ENCODE measurements at places on chromosomes 2 and 18.

- no peak for DNase-seq
Observed at GRCh38 chr2:55902971-55903370, 20.6 kb downstream of the EFEMP1 start.

DNA sequence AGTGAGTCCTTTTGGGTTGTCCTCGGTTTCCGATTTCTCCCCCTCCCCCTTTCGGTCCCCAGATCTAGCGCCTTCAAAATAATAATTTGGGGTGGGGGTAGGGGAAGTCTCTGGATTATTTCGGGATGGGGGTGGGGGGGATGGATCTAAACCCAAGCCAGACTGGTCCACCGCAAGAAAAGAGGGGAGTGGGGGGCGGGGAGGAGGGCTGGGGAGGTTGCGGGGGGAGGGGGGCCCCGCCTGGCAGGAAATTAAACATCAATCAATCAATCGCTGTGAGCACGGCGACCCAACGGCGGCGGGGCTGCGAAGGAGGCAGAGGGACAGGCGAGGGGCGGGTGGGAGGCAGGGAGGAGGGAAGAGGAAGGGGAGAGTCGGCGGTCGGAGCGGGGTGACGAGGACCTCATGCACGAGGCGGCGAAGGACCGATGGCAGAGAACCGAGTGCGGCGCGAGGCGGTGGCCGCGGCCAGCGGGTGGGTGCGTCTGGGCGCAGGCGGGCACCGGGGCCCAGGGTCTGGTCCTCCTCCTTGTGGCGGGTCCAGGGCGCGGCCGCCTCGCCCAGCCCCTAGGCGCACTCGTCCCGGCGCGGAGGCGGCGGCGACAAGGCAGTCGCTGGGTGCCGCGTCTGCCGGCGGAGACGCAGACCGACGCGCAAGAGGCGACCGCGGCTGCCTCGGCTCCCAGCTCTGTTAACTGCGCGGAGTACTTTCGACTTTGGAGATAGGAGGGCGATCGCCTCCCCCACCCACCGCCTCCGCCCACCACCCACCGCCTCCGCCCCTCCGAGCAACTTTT lies 468 bp upstream of the SATB2 start:
- no peak for DNase-seq

GRCh38 chr2:134282629-134283400 lies 28.9 kb downstream of the MGAT5 start:
- DNase-seq = no peak

DNA sequence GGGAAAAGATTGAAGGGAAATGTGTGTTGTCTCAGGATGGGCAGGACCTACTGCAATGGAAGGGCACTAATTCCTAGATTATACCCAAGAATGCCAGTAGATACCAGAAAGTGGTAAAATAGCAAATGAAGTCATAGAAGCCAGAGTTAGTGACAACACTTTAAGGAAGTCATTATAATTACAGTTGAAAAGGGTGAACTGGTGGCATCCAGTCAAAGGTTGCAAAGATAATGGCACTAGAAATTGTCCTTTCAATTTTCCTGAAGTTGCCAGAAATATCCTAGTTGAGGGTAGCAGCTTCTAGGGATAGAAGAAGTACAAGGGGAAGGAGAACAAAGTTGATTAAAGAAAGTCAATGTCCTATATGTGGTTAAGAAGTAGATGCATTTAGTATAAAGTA lies 68.8 kb upstream of the GLS start:
- DNase-seq = no peak

GRCh38 chr2:47651296-47651695 lies 131.6 kb upstream of the MSH6 start:
- DNase-seq = no peak

- DNase-seq = no peak
Observed at GRCh38 chr2:58387701-58388100, 146.6 kb upstream of the FANCL start.

- DNase-seq = no peak
Observed at GRCh38 chr2:97691166-97691565, 21.7 kb downstream of the C2orf92 start.

DNA sequence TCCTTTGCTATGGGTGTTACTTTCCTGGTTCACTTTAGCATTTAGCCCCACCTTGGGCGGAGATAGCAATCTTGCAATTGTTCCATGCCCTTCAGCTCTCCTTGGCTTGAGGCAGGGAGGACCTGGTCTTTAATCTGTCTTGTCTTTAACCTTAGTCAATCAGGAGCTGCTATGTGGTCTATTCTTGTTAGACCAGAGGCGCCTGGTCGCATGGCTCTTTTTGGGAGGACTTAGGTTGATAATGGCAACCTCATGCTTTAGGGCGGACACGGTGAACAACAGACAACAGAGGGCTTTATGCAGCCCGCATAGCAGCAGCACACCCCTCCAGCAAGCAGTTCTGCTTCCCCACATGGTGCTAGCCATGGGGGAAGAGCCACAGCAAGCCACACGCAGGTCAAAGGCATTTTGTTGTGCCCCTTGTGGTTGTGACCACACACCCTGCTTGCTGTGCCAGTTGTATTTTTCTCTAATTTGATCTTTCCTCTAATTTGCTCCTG lies 17.7 kb upstream of the ZDBF2 start:
- no peak for DNase-seq

GRCh38 chr2:133660510-133660909 lies 92.2 kb upstream of the NCKAP5 start:
- no peak for DNase-seq

DNA sequence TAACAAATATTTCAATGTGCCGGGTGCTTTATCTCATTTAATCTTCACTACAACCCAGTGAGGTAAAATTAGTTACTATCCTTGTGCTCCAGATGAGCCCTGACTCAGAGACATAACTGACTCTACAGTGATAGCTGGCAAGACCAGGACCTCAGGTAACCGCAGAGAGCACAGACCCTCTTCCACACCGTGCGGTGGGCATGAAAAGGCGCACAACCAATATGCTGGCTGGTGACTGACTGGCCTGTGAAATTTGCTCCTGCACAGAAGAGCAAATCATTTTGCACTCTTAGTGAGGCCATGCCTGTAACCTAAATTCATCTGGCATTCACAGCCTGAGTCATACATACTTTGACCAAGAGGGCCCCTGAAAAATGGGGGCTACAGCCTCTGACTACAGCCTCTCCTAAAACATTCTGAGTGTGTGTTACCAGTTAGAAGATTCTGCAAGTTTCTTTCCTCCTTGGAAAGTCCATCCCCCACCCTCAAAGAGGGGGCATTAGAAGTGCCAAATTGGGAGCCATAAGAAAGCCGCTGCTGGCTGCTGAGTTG lies 22.4 kb upstream of the MSGN1 start:
- no peak for DNase-seq

DNA sequence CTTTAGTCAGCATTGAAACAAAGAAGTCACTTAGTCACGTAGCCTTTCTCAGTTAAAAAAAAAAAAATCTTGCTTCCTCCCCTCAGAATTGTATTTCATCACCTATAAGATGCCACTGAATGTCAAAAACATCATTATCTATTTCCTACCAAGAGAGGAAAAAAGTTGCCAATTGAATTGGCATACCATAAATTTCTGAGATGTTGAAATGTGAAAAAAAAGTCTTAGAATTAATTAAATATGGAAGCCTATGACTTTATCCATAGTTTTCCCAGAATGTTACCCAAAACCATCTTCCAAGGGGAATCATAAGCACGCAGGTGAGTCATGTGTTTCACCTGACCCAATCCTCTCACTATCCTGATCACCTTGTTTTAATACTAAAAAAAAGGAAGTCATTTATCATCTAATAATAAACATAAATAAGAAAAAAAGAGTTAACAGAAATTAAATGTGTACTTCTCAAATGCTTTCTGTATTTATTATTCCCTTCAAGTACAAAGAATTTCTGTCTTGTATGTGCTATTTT lies 205.7 kb downstream of the TCF4 start:
- DNase-seq = no peak

GRCh38 chr18:79789091-79789891 lies 8.4 kb upstream of the KCNG2 start:
- DNase-seq = no peak

- DNase-seq = no peak
Observed at GRCh38 chr2:170024721-170025120, 153.2 kb upstream of the MYO3B start.

- no peak for DNase-seq
Observed at GRCh38 chr2:23132823-23133595, 252.0 kb upstream of the KLHL29 start.

DNA sequence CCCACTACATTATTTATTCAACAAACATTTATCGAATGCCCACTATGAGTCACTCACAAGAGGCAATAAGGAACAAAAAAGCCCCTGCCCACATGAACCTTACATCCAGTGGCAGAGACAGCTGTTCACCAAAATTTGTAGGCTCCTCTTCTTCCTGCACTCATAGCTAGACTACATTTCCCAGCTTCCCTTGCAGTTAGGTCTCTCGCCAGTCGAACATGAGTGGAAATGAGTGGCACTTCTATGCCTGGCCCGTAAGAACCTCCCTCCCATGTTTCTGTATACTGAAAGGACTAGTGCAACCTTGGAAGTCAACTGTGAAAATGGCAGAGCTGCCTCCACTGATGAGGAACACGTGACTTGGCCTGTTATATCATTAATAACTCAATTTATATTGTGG lies 19.4 kb upstream of the NCOA1 start:
- DNase-seq = no peak

DNA sequence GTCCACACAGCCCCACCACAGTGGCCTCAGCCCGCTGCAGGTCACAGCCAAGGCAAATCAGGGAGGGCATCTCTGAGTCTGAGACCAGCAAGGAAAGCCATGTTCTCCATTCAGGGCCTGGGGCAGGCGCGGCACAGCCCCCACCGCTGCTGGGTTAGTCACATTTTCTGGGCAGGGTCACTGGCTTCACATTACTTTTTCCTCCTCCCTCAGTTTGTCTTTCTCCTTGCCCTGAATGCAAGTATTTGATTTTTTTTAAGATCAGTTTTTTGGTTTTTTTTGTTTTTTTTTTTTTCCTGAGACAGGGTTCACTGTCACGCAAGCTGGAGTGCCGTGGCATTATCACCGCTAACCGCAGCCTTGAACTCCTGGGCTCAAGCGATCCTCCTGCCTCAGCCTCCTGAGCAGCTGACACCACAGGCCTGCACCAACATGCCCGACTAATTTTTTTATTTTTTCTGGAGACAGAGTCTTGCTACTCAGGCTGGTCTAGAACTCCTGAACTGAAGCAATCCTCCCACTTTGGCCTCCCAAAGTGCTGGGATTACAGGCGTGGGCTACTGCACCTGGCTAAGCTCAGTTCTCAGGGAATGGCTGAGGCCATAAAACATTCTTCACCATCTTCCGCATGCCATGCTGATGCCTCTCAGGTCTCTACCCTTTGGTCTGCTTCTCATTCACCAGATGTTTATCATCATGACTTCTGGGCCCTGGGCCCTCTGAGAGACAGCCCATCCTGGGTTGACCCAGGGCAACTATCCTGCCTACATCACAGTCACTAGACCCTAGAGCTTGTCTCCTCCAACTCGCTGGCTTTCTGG lies 628 bp upstream of the CAPG start:
- no peak for DNase-seq

GRCh38 chr2:111118981-111119821 lies 1.5 kb upstream of the BCL2L11 start:
- DNase-seq = no peak

DNA sequence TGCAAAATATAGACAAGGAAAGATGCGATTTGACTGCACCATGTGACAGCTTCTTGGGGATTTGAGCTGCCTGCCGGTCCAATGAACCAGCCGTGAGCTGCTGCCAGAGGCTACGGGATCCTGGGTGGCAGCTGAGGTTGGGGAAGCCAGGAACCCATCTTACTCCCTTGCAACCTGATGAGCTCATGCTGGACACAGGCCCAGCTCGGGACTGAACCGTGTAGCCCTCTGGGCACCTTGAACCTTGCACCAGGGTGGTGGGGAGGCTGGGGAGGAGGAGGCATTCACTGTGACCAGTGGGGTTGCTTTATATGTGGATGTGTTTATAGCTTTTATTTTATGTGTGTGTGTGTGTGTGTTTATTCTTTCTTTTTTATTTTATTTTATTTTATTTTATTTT lies 9.1 kb downstream of the ALPI start:
- no peak for DNase-seq

DNA sequence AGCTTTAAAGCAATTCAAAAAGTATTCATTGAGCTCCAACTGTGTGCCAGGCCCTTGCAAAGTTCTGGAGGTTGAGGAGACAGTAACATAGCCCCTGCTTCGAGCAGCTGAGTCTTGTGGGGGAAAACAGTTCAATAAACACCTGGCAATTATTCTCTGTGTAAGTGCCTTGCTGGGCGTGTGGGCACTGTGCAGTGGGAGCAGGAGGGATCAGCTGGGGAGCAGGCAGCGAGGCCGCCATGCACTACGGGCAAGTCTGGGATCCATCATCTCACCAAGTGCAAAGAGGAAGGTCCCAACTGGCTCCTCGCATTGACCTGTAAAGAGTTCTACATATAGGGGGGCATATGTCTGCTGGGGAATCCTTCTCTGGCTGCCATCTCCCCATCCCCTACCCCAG lies 342.2 kb upstream of the HS6ST1 start:
- no peak for DNase-seq

GRCh38 chr18:69216321-69216720 lies 184.4 kb upstream of the DOK6 start:
- DNase-seq = no peak

DNA sequence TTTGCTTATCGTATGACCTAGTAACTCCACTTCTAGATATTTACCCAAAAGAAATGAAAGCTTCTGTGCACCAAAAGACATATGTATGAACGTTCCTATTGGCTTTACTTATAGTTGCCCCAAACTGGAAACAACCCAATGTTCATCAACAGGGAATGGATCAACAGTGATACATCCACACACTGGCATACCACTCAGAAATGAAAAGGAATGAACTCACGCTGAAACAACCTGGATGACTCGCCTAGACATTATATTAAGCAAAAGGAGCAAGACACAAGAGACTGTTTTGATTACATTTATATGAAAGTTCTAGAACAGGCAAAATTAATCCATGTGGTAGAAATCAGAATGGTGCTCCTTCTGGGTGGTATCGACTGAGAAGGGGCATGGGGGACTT lies 18.9 kb downstream of the ADRA2B start:
- DNase-seq = no peak

- no peak for DNase-seq
Observed at GRCh38 chr2:88182721-88183120, 12.6 kb downstream of the THNSL2 start.

DNA sequence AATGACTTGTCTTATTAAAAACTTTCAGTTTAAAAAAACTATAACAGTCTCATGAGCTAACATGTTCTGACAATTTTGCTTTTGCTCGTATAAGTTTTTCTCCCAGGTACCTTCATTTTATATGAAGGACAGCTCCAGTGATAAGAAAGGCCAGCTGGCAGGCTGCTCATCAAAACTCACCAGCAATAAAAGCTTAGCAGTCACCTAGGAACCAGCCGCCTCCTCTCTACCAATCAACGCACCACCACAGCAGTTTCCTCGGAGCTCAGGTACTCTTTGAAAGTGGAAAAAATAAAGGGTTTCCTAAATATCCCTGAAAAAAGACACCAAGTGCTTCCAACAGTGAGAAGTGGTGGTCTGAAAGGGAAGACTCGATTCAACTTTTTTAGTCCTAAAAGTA lies 100.9 kb upstream of the CCDC150 start:
- no peak for DNase-seq

GRCh38 chr2:144522897-144523595 lies 3.1 kb upstream of the ZEB2 start:
- no peak for DNase-seq

GRCh38 chr2:237025090-237025865 lies 60.4 kb upstream of the COPS8 start:
- DNase-seq = no peak

Measured in SIG-M5 (cell line).